Activated CD4-positive, alpha-beta T cell treated with anti-CD3 and anti-CD28 coated beads, Interleukin-2, amount 50 U/mL, for 4 hours (primary cell): ENCODE measurements at places on chromosomes 7 and 10.

GRCh38 chr10:369221-369683 is 234.0 kb downstream of the ZMYND11 start:
- DNase-seq: no peak

DNA sequence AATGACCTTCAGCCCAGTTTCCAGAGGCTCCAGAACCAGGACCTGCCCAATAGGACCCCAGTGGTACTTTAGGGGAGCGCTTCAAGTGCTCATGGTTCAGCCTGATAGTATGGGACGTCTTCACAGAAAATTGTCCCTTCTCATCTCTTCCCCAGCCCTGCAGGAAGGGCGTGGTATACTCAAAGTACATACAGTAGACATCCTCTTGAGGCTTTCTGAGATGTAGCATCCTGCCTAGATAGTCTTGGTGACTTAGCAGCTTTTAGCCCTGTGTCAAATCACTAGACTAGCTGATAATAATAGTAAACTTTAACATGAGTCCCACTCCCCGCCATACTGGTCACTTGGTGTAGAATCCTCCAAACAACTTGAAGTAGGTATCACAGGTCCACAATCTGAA is 193.2 kb downstream of the CYP26A1 start:
- DNase-seq: no peak

GRCh38 chr7:15862781-15863165 is 176.3 kb upstream of the MEOX2 start:
- no peak for DNase-seq

DNA sequence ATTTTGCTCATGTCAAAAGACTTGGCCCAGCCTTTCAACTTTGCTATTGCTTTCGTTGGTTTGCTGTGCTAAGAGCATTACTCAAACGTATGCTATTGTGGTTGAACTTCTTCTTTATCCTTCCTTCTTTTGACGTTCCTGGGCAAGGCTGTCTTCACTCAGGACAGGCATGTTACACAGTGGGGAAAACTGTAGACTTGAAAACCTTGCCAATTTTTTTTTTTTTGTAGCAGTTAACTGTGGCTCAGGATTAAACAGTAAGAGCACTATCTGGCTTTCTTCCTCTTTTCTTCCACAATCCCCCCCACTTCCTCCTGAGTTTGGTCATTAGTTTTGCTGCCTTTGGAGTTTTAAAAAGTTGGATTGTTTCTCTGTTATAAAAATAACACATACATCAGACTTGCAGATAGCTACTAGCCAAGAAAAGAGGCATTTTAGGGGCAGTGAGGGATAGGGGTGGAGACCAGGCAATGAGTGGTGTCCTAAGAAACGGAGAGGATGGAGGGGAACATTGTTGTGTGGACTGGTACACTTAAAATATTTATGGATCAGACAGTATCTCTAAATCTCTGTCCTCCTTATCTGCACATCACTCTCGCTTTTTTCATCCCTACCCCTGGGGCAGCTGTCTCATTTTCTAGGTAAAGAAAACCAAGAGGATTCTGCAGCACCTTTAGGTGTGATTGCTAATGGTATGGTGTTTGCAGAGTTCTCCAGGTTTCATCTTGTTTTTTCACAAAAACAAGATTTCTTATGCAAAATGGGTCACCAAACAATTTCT is 181.7 kb downstream of the LRMDA start:
- DNase-seq: no peak

- DNase-seq: peak; percentile 57
Observed at GRCh38 chr10:91163269-91163868, 57.1 kb upstream of the PCGF5 start.

DNA sequence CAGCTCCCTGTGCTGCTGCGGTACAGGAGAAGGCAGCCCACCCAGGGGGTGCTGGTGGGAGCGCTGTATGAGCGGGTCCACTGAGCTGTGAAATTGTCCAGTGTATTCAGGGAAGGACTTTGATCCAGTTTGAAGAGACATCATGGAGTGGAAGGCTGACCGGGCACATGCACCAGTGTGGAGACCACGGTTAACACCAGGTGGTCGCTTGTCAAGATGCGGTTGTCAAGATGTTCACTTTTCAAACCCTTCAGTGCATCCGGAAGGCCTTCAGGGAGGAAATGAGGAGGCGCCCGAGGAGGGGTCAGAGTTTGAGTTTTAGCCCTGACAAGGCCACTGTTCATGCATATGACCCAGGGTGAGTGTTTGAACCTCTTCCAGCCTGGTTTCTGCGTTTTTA is 6.1 kb downstream of the DOCK1 start:
- no peak for DNase-seq

DNA sequence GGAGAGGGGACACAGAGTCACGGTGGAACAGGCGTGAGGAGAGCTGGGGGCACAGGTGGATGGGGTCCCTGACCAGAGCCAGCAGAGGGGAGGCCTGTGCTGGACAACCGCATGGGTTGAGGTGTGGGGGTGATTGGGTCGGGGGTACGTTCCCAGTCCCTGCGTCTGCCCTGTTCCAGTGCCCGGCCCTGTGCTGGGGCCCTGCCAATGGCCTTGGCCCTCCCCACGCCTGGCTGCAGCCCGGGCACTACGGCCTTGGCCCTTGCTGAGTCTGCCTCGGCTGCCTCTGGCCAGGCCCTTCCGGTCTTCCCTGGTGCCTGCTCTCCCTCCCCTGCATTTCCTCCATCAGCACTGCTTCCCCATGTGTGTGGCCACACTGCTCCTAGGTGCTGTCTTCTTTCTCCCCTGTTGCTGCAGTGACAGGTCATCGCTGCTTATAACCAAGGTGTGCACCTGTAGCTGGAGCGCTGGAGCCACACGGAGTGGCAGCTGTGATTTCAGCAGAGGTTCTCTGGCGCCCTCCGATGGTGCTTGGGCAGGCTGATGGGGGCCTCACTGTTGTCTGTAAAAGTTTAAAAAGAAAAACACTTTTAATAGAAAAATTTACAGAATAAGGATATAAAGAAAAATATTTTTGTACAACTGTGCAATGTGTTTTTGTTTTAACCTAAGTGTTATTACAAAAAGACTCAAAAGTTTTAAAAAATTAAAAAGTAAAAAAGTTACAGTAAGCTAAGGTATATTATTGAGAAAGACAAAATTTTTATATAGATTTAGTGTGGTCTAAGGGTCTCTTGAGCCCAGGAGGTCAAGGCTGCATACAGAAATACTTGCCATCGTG is 45.2 kb upstream of the BHLHA15 start:
- DNase-seq: peak; percentile 46

- no peak for DNase-seq
Observed at GRCh38 chr7:150330211-150330885, 7.0 kb upstream of the ACTR3C start.

DNA sequence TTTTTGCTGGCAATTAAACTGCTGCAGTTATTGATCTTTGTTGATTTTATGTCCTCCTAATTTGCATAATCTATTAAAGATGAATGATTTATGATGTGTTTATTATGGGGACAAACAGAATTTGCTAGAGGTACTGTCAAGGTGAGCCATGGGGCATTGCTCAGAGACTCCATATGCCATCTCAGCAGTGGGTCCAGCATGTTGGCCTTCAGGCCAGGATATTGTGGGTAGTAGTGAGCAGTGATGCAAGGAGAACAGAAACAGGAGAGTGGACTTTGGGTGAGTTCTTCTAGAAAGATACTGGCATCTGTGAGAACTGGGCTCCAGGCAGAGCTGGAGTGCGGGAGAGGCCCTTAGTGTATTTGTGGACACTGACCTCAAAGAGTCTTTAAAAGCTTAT is 65.9 kb downstream of the PAX2 start:
- DNase-seq: no peak

DNA sequence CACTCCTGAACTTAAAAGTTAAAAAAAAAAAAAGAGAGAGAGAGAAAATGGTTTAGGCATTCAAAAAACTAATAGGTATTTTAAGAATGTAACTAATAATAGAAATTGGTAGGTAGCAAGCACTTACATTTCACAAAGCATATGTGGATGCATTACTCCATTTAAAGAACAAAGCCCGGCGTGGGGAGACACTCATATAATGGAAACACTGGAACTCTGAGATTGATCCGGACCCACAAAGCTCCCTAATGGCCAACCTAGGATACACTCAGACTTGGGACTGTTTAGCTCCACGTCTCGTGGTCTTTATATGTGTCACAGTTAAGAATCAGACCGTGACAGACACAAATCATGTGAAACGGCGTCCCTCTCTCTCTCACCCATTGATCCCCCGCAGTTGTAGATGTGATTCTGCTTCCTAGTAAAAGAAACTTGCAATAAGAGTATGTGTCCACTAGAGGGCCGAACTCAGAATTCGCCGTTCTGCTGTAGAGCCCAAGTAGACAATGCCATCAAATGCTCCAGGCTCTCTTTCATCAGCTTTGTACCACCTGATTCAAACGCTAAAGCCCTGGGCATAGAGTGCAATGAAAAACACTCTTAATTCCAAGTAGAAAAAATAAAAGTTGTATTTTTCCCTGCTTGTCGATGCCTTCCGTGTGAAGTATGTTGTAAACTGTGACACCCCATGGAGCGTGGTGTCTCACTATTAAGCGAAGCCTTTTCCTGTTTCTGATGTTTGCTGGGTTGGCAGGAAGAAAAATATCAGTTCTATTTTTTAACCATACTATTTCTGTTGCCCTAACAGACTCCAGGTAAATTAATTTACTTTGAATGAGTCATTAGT is 429.0 kb upstream of the MTPN start:
- no peak for DNase-seq
